Upper lobe of left lung (tissue), 6 donors: ENCODE measurements at places on chromosomes 2 and 18.
A peak's percentile ranks its signal among the peaks of the same experiment; 100 is the strongest.

GRCh38 chr18:59606193-59607077 lies 90.8 kb downstream of the CCBE1 start:
- DNase-seq = no peak

- no peak for DNase-seq
Measured at GRCh38 chr2:43159797-43160196, 66.6 kb downstream of the ZFP36L2 start.

DNA sequence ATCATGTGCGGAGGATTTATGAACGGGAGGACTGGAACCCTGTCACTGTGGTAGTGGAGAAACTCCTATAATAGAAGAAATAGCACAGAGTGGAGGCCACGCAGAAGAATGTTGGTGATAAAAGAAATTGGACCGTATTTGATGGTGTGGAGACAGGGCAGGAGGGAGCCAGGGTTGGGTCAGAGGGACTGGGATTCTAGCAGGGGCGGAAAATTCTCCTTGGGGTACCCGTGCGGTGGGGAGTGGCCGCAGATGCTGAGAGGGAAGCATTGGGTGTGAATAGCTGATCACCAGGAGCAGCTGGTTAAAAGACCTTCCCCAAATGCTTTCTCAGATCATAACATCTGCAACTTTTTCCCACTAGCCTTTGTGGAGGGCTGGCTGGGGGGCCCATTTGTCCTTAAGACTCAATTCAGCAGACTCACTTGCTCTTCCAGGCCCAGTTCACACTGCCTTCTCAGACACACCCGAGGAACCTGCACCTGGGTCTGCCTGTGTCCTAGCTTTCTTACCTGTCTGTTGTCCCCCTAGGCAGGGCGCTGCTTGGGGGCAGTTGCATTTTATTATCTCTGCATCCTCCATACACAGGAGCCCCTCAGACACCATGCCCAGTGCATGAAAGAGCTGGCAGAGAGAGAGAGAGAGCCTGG lies 7.1 kb downstream of the SH3BP4 start:
- no peak for DNase-seq

- no peak for DNase-seq
Measured at GRCh38 chr2:175048275-175048674, 43.1 kb upstream of the CHN1 start.

GRCh38 chr18:55206927-55207326 lies 247.7 kb upstream of the CCDC68 start:
- DNase-seq = no peak

GRCh38 chr2:27222407-27222806 lies 5.2 kb downstream of the CAD start:
- no peak for DNase-seq

- no peak for DNase-seq
Measured at GRCh38 chr18:22932885-22933205, 283 bp upstream of the RBBP8 start.

- no peak for DNase-seq
Measured at GRCh38 chr2:5077479-5078089, 614.6 kb upstream of the SOX11 start.

GRCh38 chr18:80175451-80176204 lies 66.6 kb downstream of the ADNP2 start:
- DNase-seq = peak; percentile 31

GRCh38 chr2:70498528-70498927 lies 55.1 kb downstream of the TGFA start:
- DNase-seq = no peak

DNA sequence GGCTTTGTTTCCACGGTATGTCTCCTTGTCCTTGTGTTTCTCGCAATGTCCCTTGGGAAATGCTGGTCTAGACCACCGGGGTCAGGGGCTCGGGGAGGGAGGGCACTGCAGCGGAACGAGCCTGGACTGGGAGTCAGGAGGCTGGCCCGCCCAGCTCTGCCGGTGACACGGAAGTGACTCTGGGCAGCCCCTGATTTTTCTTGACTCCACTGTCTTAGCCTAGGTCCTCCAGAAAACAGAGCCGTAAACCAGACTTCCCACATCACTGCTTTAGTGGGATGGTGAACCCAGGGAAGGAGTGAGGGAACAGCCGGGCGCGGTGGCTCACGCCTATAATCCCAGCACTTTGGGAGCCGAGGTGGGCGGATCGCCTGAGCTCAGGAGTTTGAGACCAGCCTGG lies 144.2 kb downstream of the ASB1 start:
- DNase-seq = no peak

DNA sequence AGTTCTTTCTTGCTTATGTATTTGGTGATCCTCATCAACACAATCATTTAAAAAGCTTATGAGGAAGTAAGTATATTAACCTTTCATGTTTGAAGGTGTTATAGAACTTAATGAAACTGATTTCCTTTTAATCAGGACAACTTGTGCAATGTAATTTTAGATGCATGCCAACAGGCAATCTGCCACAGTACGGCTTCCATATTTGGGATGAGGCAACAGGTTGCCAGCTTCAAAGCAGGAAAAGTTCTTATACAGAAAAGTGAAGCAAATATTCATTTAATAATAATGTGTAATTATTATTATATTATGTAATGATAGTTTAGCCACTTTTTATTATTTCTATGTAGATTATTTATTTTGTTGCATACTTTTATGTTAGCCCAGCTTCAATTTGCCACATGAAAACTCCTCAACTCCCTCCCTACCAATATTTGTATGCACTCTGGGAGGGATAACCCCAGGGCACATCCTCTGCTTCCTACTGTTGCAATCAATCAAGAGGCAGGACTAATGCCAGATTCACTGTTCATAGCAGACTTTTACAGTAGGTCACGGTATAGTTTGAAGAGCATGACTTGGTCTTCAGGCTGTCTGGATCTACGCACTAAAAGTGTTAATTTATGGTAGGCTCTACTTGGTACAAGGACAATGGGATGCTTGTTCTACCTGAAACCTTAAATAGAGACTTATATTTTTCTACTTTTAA lies 277.2 kb downstream of the AGPS start:
- no peak for DNase-seq

DNA sequence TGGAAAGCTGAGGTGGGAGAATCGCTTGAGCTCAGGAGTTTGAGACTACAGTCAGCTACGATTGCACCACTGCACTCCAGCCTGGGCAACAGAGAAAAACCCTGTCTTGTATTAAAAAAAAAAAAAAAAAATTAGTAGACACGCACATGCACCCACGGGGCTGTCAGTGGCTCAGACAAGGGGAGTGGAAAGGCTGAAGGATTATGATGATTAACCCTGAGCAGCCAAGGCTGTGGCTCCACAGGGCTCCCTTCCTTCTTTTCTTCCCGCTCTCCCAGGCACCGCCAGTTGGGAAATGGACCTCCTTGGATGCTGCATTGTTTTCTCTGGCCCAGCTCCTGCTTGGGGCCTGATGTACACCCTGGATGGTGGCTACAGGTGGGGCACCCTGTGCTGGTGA lies 49.0 kb upstream of the RAB6C start:
- no peak for DNase-seq

GRCh38 chr2:159617646-159618045 lies 1.3 kb upstream of the BAZ2B start:
- no peak for DNase-seq

- no peak for DNase-seq
Measured at GRCh38 chr18:78822171-78822948, 157.3 kb upstream of the SALL3 start.

DNA sequence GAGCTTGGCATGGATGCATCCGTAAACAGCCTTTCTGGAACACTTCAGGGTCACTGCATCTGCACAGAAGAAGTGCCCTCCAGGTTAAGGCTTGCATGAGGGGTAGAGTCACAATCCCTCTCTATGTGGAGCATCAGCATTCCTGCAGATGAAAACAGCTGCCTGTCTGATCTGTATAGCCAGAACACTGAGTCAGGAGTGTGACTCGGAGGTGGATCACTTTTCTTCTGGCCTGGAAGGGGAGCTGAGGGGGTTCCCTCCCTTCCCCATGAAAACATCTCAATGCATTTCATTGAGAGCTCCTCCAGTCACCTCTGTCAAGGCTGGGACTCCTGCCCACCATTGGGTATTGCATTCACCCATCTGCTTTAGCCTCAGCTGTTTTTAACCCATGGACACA lies 72.5 kb upstream of the SERPINE2 start:
- DNase-seq = no peak

- no peak for DNase-seq
Measured at GRCh38 chr18:29087616-29088246, 910.8 kb upstream of the CDH2 start.

GRCh38 chr2:240299710-240300068 lies 135.8 kb upstream of the GPC1 start:
- no peak for DNase-seq

- DNase-seq = no peak
Measured at GRCh38 chr2:134078354-134078753, 175.5 kb upstream of the MGAT5 start.

DNA sequence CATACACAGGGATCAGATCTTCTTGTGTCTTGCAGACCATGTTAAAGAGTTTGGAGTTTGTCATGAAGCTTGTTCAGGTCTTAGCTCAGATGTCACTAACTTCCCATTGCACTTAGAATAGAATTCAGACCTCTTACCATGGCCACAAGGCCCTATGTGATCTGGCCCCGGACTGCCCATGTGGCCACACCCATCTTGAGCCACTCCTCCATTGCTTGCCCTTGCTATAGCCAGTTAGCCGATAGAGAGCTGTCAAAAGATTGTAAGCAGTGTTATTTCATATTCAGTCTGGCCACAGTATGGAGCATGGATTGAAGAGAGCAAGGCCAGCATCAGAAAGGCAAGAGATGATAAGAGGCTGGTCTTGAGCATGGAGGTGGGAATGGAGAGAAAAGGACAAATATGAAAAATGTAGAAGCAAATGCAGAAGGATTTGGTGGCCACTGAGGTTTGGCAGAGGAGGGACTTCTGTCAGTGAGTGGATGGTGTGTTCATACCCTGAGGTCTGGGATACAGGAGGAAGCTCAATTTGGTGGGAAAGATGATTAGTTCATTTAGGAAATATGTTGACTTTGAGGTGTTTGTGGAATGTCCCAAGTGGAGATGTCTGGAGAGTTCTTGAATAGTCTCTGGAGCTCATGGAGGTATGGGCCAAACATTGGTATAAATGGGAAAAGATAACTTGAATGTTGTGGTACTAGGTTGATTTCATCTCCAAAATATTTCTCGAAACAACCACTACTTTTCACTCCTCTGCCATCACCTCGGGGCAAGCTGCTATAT lies 10.6 kb downstream of the DGUOK start:
- no peak for DNase-seq

DNA sequence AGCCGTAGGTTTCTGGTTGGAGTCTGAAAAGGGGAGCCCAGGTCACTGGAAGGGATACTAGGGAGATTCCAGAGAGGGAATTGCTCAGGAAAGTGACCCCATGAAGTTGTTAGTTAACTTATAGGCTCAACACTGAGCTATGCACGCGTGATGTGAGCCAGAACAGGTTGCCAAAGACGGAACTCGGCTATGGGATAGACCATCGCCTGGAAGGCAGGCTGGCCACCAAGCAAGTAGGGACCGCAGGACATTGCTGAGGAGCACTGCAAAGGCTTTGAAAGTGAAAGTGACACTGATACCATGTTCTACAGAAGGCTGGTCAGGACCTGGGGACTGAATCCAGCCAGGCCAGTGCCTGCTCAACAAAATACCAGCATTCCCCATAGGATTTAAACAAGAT lies 7.3 kb downstream of the FARP2 start:
- no peak for DNase-seq

DNA sequence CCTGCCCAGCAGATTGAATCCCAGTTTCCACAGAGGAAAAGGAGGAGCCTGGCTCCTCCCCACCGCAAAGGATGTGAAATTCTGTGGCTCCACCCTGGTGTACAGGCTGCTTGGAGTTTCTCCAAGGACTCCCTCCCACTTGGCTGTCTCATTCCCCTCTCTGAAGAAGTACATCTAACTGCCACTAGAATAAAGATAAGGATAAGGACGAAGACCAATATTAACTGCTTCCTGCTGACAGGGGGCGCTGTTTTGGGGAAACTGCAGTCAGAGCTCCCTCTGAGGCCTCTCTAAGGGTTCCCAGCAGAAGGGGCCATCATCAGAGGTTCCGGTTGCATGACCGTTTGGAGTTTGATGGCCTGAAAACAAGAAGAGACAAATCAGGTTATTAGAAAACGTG lies 790.9 kb downstream of the CPS1 start:
- DNase-seq = no peak
